Ovary (tissue), 10 donors: ENCODE measurements at places on chromosomes 11 and 22. TPM values are rescaled to one million over a fixed set of nuclear protein-coding genes. Genes with fewer than 3 reads are reported as not detected.

GRCh38 chr11:34476849-34477248 is 36.7 kb downstream of the ELF5 start:
- H3K27ac ChIP-seq = no peak overlapping the region
- no peaks in the 10 kb centered on the region for H3K4me1 ChIP-seq
- no peaks in the 10 kb centered on the region for H3K36me3 ChIP-seq
- no peak for DNase-seq
- H3K27me3 ChIP-seq = no peaks in the 10 kb centered on the region

- DNase-seq = peak; percentile 40
- no peaks in the 10 kb centered on the region for H3K27me3 ChIP-seq
- H3K36me3 ChIP-seq = no peaks in the 10 kb centered on the region
- H3K4me3 ChIP-seq = peak overlapping the region; percentile 51
These were observed 256.5 kb upstream of the CADM1 start for GRCh38 chr11:115760461-115761320.

The GAL gene
- polyA plus RNA-seq = not detected

The FAM83F gene
- polyA plus RNA-seq = 0.51 TPM

DNA sequence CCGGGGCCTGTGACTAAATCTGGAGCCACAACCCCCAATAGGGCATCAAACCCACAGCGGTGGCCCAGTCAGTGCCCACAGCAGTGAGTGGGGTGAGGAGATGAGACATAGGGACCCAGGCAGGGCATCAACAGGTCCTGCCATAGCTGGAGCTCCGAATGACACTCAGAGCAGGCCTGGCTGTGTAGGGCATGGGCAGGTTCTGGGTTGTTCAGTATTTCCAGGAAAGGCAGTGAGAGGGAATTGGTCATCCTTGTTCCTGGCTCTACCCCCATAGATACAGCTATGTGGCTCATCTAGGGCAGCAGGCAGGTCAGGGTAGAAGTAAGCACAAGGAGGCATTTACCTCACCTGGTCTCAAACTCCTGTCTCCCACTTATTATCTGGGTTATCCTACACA is 126.6 kb downstream of the BUD13 start:
- DNase-seq = no peak
- no peaks in the 10 kb centered on the region for H3K4me1 ChIP-seq
- H3K27me3 ChIP-seq = no peaks in the 10 kb centered on the region
- no peak overlapping the region for H3K27ac ChIP-seq
- no peak overlapping the region for H3K4me3 ChIP-seq
- H3K36me3 ChIP-seq = no peaks in the 10 kb centered on the region

The FGF3 gene
- not detected for polyA plus RNA-seq

The HTR3B gene
- polyA plus RNA-seq = not detected

- H3K27ac ChIP-seq = no peak overlapping the region
- H3K27me3 ChIP-seq = no peaks in the 10 kb centered on the region
- H3K4me3 ChIP-seq = no peak overlapping the region
- DNase-seq = no peak
- H3K36me3 ChIP-seq = no peaks in the 10 kb centered on the region
These were observed 16.1 kb downstream of the POU2AF1 start for GRCh38 chr11:111362887-111363411.

- DNase-seq = no peak
- no peaks in the 10 kb centered on the region for H3K4me1 ChIP-seq
- H3K4me3 ChIP-seq = no peak overlapping the region
- no peak overlapping the region for H3K27ac ChIP-seq
These were observed 18.0 kb upstream of the SWAP70 start for GRCh38 chr11:9645881-9646280.

- no peak overlapping the region for H3K27ac ChIP-seq
- no peaks in the 10 kb centered on the region for H3K4me1 ChIP-seq
- no peak for DNase-seq
- no peaks in the 10 kb centered on the region for H3K27me3 ChIP-seq
- no peak overlapping the region for H3K4me3 ChIP-seq
These were observed 162.3 kb upstream of the ARHGAP20 start for GRCh38 chr11:110874437-110875030.

The SYTL2 gene
- polyA plus RNA-seq = 7.9 TPM
